ENCODE measurements at places on chromosomes 16 and 17.

DNA sequence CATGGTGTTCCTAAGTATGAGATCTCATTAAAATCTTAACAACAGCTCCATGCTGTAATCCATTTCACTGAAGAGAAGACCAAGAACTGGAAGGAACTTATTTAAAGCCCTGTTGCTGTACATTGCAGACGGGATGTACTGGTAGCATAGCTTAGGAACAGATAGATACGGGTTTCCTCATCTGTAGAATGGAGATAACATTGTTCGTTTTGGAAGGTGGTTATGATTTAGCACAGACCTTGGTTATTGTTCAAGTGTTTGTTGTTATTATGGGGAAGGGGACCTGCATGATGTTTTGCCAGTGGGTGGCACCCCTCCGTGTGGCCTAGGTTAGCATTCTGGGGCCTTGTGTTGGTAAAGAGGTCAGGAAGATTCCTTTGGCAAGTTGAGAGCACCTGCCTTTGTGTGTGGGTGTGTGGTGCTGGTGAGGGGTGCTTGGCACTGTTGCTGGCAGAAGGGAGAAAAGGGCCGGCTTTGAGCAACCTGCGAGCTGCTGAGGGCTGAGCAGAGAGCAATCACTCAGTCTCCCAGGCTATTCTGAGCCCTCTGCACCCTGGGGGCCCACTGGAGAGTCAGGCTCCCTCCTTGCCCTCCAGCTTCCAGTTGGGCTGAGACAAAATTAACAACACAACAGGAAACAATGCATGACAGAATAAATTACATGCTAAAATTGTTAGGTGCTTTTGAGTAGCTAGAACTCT is 2.3 kb downstream of the TAOK2 start:
- DNase-seq = no peak

- no peak for DNase-seq
Measured at GRCh38 chr16:86065711-86066110, 166.7 kb downstream of the IRF8 start.

DNA sequence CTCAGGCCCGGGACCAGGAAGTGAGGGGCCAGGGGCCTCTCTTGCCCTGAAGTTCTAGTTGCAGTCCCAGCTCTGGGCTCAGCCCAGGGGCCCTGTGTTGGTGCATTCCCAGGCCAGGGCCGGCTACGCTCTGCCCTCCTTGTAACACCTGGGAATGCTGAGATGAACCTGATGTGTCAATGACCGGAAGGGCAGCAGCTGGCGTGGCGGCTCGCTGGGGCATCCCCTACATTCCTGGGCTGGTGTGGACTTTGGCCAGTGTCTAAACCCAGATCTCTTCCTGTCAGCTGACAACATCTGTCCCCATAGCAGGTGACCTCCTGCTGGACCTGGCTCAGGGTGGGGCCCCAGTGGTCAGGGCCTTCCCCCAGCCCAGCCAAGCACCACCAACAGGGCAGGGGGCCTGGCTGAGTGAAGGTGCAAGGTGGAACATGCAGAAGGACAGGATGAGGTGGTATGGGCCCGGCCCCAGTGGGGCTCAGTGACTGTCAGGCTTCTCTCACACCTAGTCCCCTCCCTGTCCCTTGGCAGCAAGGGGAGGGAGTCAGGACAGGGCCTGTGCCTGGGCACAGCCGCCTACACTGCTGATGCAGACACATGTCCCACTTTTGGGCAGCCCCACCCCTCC is 15.9 kb downstream of the FAM83G start:
- no peak for DNase-seq

GRCh38 chr16:83900571-83900970 is 1.7 kb downstream of the MLYCD start:
- no peak for DNase-seq

DNA sequence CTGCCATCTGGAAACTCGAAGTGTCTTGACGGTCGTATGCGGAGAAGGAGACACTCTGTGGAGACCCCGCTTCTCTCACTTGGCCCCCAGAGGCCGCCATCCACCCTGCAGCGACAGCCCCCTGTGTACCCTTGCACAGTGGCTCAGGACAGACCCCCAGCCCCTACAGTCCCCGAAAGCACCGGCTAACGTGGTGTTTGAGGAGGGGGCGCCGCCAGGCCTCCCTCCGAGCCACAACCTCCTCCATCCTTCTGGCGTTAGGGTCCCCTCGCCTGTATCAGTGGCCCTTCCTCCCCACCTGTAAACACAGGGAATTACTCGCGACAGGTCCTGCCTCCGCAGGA is 73.6 kb downstream of the LMF1 start:
- no peak for DNase-seq

- DNase-seq = no peak
Measured at GRCh38 chr16:78455861-78456260, 356.4 kb downstream of the WWOX start.

DNA sequence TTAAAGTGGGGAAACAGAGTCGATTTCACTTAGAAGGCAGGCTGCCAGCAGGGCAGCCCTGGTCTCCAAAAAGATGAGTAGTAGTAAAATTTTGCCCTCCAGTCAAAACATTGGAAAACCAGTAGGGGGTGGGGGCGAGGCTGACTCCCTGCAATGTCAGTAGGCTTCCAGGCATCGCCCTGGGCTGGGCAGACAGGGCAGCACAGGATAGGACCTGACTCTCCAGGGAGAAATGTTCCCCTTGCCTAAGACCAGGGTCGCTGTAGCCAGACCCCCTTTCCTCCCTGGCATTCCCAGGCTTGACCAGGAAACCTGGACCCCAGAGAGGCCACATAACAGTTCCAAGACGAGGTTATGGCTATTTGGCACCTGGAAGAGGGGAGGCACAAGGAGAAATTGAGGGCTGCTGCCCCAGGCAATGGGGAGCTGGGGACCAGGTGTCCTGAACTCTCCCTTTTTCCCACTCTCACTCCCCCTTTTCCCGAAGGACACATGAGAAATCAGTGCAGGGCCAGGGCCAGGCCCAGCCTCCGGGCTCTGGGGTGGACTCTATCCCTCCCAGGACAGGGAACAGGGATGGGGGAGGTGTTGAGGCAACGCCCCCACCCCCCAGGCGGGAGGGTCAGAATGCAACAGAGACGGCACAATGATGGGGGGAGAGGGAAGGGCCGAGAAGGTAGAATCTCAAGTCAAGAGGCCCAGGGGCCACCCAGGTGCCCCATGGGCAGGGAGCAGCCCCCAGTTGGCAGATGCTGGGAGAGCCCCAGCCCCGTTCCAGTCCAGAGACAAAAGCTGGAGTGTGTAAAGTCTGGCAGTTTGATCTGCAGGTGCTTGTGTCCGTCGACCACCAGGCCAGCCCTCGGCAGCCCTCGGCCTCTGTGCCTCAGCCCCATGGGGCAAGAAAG is 4.5 kb upstream of the SAMD14 start:
- no peak for DNase-seq

GRCh38 chr17:72590882-72591281 is 470.1 kb downstream of the SOX9 start:
- DNase-seq = no peak

- no peak for DNase-seq
Measured at GRCh38 chr17:28744104-28744971, 527 bp downstream of the TRAF4 start.

DNA sequence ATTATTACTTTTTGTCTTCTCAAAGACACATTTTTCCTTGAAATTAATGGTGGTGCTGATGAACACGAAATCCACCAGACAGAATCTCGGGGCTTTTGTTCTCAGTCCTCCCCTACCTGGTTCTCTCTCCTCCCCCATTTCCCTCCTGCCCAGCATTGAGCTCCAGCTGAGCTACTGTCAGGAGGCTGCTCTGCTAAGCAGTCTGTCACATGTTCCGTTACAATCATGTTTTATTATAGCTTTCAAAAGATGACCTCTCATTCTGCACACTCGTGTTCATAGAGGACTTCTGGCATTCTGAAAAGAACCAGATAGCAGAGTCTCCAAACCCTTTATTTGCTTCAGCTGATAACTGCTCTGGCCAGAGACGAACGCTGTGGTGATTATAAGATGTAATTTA is 732.5 kb upstream of the RBFOX1 start:
- peak; percentile 32 for DNase-seq

DNA sequence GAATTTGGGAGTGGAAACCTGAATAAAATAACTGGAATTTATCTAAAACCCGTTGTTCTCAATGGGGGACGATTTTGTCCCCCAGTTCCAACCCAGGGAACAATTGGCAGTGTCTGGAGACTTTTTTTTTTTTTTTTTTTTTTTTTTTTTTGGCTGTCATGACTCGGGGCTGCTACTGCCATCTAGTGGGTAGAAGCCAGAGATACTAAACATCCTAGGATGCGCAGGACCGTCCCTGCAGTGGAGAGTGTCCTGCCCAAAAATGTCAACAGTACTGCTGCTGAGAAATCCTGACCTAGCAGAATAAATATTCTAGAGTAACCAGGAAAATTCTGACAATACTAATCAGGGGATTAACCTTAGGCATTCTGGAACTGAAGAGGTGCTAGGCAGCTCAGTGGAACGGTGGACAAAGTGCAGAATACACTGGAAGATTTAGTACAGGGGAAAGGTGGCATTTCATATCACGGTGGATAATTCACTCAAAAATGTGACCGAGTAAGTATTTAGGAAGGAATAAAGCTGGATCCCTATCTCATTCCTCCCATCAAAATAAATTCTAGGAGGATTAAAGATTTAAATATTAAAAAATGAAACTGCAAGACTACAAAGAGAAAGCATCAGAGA is 107.6 kb downstream of the SPECC1 start:
- DNase-seq = no peak

GRCh38 chr17:50924800-50925199 is 58.6 kb upstream of the TOB1 start:
- no peak for DNase-seq

DNA sequence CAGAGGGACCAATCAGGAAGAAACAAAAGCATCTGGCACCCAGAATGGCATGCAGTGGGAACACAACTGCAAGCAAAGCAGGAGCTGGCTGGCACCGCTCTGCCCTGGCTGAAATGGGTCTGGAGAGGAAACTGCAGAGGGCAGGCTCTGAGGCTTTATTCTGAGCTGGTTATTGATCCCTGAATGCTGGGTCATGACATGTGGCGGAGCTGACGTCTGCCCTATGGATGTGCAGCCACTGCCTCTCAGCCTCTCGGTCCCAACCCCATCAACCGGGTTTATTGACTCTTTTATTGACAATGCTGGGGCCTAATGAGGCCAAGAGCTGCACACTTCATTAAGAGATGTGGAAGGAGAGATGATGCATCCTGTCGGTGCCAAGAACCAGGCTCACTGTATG is 3.9 kb upstream of the SKAP1 start:
- DNase-seq = no peak

GRCh38 chr16:997440-998051 is 16.0 kb downstream of the SOX8 start:
- no peak for DNase-seq

DNA sequence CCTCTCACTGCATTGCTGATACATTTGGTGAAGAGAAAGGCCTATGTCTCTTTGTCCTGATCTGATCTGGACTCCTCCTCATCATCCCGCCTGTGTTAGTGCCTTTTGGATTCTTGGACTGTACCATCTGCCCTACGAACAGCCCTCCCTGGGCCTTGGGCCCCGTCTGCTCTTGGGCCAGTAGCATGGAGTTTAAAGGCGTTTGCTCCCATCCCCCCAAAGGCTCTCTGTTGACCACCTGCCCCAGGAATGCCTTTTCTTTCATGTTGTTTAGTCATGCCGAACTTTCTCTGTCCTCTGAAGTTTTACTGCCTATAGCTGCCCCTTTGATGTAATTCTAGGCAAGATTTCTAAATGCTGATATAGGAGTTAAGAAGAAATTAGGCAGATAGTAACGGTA is 30.9 kb upstream of the MEAK7 start:
- DNase-seq = no peak

DNA sequence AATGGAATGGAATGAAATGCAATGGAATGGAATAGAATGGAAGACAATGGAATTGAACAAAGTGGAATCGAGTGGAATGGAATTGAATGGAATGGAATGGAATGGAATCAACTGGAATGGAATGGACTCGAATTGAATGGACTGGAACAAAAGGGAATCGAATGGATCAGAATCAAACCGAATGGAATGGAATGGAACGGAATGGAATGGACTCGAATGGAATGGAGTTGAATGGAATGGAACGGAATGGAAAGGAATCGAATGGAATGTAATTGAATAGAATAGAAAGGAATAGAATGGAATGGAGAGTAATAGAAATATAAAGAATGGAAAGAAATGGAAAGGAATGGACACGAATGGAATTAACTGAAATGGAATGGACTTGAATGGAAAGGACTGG is 475.2 kb upstream of the WSB1 start:
- DNase-seq = no peak

DNA sequence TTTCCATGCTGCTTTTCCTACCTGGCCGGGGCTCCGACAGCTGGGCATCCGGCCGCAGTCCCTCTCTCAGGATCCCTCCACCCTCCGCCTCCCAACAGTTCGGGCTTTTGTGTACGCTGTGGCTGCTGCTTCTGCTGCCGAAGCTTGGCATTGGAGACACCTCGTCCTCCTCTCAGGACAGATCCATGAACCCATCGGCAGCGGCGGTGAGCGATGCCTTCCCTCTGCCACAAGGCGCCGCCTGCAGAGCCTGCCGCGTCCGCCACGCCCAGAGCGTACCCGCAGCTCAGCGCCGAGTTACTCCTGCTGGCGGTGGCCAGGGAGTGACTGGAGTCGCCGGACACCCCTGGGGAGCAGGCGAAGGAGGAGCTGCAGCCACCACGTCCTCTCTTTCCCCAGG is 2032.8 kb downstream of the TP53TG3F start:
- DNase-seq = no peak

GRCh38 chr17:80953471-80954315 is 37.9 kb upstream of the CHMP6 start:
- DNase-seq = no peak

DNA sequence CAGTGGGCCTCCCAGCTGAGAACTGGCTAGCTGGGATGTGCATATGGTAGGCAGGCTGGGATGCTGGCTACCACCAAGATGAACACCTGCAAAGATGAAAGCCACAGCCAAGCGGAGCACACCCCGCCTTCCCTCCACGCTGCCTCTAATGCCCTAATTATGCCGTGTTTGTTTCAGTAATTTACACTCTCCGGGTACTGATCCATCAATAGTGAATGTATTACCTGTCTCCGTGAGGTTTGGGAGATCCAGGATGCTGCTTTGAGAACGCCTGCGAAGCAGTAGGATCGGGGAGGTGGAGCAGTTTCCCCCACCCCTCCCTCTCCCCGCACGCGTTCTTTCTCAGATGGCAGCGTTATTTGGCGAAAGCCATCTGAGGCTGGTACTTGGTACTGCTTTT is 28.9 kb upstream of the GSE1 start:
- no peak for DNase-seq

- no peak for DNase-seq
Measured at GRCh38 chr17:29561554-29562517, 5.0 kb downstream of the ABHD15 start.

DNA sequence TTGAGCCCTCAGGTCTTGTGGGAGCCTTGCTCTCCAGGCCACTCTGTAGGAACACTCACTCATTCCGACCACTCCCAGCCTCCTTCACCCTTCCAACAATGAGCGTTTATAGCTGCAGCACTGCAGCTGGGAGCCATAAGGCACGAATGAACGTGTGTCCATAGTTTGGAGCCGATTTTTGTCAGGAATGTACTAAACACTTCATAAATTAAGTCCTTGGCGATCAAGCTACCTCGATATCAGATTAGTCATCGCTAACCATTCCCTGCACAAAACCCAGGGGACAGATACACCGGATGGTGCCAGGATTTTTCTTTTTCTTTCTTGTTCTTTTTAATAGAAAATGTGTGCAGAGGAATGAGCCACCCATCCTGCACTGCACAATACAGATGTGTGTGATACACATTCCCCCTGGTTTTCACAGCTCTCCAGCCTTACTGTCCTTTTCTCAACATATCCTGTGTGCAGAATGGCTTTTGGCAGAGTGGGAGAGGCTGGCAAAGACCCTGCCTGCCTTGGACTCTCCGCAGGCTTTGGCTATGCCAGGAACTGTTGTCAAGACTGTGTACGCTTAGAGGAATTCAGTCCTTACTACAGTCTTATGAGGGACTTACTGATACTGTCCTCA is 68.4 kb upstream of the ELAC2 start:
- no peak for DNase-seq
